ENCODE measurements at places on chromosomes 6 and 20.

DNA sequence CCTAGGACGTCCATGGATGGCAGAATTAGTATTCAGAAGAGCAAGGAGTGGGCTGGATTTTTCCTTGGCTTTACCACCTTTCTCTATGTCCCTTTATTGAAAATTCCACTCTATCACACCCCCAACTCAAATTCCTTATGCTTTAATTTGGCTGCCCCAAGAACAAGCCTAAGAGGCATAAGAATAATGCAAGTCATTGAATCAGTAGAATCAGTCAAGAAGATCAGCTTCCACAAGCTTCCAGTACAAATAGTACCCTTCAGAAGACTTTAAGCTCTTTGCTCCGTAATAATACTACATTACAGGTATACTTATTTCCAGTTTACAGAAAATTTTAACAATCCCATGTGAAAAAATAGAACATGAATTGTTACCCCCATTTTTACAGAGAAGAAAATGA is 51.0 kb upstream of the SNAP25 start:
- DNase-seq: no peak

- no peak for DNase-seq
Measured at GRCh38 chr6:54411767-54412166, 103.5 kb downstream of the TINAG start.

DNA sequence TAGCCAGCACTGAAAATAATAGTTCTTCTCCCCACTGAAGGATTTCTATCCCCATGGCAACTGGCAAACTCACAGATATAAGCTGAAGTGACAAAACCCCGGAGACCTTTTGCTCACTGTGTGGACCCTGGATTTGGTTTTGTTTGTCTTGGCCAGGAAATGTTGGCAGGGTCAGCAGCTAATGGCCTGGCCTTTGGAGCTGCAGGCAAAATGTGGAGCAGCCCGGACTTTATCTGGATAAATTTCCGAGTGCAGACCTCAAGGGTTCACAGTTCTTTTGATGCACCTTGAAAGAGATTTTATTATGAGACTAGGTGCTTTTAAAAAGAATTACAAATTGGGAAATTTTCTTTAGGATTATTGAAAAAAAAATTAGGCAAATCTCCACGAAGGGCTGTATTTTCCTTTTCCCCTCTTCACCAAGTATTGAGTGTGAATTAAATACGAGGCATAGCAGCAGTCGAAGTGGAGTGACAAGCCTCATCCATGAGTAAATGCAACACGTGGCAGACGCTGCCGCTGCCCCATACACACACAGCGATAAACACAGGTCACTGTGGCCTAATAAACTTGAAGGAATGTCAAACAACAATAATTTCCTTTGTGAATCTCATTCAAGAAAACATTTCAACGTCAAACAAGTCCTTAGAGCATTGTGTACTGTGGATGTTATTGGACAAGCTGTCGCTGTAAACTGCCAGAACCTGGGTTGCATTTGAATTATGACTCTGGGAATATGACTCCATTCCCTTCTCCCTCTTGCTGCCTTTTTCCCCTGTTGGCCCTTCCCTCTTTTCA is 35.1 kb upstream of the CCN6 start:
- no peak for DNase-seq

GRCh38 chr6:71385111-71385822 is 96.7 kb downstream of the OGFRL1 start:
- DNase-seq: no peak

DNA sequence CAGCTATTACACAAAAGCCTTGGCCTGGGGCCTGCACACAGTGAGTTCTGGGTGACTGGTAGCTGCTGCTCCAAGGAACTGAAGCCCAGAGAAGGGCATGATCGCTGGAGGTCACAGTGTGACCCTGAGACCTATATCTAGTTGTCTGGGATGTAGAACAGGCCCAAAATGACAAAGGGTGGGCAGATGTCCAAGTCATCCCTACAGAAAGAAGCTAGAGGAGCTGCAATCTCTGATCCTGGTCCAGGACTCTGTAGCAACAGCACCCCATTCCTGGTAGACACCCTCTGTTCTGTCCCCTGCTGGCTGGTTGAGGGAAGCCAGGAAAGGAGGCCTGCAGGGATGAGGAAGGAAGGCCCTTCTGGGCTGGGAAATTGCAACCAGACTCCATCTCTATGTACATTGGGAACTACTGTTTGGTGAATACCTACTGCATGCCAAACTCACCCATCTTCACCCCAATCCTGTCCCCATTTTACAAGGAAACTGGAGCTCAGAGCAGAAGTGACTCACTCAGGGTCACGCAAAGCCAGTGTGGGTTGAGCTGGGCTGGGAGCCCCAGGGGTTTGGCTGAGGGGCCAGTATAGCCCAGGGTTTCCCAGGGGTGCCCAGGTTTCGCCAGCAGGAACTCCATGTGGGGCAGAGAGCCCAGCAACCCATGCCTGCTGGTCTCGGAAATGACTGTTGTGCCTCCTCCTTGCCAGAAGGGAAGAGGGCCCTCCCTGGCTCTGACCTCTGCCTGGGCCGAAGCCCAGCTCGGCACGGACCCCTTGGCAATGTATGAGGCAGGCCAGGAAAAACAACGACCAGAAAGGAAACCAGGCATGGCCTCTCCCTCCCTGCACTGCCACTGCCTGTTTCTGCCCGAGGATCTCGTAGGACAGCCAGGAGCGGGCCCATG is 44.9 kb upstream of the TLDC2 start:
- DNase-seq: no peak

DNA sequence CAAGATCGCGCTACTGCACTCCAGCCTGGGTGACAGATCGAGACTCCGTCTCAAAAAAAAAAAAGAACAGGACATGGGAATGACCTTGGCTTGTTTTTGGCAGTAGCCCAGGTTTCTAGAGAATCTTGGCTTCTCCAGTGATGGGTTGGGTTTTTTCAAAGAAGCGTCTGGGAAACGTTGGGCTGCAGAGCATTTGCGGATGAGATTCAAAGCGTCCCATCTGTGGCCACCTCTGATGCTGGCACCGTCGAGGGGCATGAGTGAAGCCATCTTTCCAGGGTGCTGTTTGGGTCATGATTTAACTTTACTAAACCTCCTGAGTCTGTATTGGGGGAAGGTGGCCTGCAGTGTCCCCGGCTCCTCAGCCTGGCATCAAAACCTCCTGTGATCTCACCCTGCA is 43.2 kb upstream of the SRF start:
- DNase-seq: no peak

DNA sequence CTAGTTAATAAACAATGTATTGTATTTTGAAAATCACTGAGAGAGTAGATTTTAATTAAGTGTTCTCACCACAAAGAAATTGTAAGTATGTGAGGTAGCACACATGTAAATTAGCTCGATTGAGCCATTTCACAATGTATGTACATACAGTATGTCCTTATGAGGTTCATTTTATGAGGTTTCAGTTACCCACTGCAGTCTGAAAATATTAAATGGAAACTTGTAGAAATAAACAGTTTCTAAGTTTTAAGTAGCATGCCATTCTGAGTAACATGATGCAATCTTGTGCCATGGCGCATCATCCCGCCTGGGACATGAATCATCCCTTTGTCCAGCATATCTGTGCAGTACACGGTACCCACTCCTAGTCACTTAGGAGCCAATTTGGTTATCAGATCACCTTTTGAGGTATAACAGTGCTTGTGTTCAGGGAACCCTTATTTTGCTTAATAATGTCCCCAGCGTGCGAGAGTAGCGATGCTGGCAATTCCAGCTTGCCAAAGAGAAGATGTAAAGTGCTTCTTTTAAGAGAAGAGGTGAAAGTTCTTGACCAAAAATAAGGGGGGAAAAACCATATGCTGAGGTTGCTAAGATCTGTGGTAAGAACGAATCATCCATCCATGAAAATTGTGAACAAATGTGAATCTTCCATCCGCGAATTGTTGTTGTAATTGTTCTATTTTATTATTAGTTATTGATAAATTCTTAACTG is 64.7 kb downstream of the KCNS1 start:
- DNase-seq: no peak

DNA sequence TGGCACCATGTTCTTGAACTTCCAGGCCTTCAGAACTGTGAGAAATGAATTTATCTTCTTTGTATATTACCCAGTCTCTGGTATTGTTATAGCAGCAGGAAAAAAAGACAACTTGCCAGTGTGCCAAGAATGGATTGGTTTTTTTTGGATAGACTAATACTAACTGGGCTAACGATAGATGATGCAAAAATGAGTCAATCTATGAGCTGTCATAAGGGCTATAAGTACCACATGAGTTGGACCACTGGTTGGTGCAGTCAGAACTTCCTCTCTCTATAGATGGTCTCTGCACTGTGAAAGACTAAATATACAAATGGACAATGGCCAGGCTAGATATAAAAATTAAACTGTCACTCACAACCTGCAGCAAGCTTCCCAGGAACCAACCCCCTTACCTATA is 87.6 kb upstream of the COL21A1 start:
- DNase-seq: no peak

- DNase-seq: no peak
Measured at GRCh38 chr6:124002377-124003081, 198.9 kb downstream of the NKAIN2 start.

DNA sequence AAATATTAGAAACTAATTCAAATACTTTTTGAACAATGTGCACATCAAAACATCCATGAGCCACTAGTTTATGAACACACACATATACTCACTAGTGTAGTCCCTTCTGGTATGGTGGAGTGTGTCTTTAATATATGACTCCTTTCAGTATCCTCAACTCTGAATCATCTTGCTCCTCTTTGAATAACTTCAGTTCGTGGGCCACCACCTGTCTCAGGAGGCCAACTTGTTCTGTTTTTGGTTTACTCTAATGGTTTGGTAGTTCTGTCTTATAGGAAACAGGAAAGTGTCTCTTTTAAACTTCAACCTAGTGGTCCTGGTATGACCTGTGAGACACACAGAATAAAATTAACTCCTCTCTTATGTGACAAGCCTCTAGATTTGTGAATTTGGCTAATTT is 55.6 kb downstream of the ZNF292 start:
- DNase-seq: no peak

DNA sequence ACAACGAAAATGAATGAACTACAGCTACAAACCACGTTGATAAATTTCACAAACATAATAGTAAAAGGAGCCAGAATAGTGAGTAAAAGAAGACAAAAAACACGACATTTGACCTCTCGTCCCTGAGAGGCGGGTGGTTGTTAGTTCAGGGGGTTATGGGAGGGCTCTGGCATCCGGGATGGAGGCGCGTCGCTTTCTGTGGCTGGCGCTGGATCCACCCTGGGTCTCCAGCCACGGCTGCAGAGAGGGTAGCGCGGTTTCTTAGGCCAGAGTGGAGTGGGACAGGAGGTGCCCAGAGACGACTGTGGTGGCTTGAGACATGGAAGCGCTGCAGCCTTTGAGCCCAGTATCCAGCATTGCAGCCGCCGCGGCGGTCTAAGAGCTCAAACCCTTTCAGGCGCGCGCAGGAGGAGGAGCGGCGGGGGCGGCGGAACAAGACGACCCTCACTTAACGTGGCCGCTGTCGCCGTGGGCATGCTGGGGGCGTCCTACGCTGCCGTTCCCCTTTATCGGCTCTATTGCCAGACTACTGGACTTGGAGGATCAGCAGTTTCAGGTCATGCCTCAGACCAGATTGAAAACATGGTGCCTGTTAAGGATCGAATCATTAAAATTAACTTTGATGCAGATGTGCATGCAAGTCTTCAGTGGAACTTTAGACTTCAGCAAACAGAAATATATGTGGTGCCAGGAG is 3.7 kb upstream of the ZSCAN23 start:
- no peak for DNase-seq

DNA sequence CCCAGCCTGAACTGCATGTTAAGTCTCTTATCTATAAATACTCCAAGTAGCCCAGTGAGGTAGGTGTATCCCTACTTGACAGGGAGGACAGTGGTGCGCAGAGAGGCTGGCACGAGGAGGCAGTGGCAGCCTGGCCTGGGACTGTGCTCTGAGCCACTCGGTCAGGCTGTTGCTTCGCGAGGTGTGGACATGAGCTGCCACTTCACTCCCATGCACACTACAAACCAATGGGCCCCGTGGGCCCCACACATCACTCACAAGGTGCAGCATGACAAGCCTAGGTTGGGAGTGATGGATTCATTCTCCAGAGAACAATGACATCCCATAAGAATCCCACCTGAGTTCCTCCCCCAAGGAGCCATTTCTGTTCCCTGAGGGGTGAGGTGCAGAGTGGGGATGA is 54.9 kb downstream of the TMEM242 start:
- DNase-seq: no peak

DNA sequence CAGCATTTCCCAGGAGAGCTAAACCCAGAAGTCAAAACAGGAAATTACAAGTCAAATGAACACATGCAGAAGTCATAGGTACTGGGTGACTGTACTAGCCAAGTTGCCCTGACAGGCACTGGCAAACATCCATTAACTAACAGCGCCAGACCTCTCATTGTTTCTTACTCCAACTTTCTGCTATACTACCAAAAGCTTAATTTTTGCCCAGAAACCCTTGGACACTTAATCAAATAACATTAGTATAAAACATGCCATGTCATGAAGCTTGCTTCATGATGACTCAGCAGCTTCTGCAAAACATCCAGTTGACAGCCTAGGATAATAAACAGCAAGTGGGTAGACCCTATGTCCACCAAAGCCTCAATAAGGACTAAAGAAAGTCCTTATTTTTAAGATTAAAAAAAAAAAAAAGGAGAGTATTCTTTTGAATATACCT is 3.5 kb downstream of the NUP153 start:
- no peak for DNase-seq

DNA sequence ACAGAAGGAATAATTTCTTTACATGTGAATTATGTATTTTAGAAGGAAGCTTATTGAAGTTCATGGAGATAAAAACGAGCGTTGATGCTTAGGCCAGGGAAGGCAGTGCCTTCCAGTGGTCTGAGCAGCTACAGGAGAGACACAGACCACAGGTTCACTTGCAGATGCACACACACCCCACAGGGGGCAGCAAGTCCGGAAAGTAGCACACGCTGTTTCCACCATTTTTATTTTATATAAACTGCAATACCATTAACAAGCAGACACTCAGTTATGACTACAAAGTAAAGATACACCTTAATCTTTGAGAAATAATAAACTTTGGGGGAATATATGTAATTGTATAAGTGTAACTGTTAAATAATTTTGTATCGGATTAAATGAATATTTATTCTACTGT is 13.5 kb upstream of the DACT2 start:
- DNase-seq: no peak

DNA sequence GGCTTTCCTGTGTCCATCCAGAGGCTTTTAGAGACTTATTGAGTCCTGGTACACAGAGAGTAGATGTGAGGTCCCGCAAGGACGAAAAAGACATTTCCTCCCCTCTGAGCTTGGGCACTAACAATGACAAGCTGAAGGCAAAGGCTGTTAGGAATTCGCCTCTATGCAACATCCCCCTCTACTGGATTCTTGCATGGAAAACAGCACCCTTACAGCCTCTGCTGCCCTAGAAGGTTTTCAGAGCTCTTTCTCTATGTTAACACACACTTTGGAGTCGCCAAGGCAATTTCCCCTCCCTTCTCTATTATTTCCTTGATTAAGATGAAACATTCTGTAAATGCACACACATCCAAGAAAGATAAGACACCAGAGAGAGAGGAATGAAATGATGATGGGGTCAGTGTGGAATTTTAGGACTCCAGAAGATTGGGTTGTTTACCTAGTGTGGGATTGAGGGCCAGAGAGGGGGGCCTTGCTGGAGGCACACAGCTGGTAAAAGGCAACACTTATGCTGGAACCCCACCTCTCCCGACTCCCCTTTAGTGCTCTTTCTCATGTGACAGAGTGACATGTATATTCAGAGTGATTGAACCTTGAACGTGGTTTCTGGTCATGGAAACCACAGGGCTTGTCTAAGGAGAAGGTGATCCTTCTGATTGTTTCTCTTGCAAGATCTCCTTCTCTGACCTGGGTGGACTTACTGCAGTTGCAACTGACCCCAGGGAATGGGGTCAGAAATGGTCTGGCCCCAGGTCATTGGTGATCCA is 300.7 kb downstream of the CLIC5 start:
- DNase-seq: no peak

All from NCI-H524 treated with DMSO at 0.1 percent for 48 hours (cell line).